ENCODE measurements at places on chromosomes 1 and 21.

DNA sequence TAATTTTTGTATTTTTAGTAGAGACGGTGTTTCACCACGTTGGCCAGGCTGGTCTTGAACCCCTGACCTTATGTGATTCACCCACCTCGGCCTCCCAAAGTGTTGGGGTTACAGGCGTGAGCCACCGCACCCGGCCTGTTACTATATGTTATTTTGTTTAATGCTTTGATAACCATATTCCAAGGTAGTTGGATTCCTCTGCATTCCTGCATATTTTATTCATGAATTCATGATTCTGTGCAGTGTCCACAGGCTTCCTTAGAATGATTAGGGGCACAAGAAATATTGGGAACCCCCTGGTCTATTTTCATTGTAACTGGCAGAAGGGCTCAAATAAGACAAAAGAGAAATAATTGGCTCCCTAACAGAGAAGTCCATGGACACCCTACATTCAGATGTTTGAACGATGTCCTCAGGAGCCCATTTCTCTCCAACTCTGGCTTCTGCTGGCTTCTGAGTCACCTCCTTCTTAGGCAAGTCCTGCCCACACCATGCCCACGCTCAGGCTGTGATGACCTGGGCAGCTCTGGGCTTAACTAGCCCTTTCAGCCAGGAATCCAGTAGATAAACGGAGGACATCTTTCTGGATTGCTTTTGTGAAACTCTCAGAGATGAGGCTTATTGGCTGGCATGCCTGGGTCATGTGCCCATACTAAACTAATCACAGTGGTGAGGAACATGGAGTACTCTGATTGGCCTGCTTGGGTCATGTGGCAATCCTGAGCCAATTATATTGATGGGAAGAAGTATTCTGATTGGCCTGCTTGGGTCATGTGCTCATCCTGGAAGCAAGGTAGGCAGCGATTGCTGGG is 32.6 kb downstream of the TNFRSF8 start:
- no peak for DNase-seq

GRCh38 chr1:181134543-181135436 is 46.3 kb downstream of the IER5 start:
- DNase-seq = peak; percentile 29

GRCh38 chr1:62727656-62728407 is 39.6 kb upstream of the DOCK7 start:
- no peak for DNase-seq

GRCh38 chr1:8002921-8003320 is 23.2 kb downstream of the ERRFI1 start:
- no peak for DNase-seq

DNA sequence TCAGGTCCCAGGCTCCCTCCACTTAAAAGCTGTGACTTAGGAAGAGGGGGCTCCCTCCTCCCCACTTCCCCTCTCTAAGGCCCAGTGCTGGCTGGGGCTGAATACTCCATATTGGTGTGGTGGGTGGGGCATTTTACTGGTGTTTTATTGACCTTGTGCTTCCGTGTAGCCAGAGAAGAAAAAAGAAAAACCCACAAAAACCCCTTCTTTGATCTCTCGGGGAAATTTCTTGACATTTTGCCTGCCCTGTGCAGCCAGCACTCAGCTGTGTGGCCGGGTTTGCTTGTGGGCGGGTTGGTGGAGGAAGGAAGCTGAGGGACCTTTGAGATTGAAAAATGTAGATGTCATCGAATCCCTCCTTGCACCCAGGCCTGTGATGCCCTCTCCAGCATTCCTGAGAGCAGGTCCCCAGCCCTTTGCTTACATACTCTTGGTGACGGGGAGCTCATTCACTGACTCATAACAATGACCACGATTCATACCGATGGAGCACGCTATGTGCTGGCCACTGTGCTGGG is 24.8 kb downstream of the TNFRSF8 start:
- peak; percentile 48 for DNase-seq

DNA sequence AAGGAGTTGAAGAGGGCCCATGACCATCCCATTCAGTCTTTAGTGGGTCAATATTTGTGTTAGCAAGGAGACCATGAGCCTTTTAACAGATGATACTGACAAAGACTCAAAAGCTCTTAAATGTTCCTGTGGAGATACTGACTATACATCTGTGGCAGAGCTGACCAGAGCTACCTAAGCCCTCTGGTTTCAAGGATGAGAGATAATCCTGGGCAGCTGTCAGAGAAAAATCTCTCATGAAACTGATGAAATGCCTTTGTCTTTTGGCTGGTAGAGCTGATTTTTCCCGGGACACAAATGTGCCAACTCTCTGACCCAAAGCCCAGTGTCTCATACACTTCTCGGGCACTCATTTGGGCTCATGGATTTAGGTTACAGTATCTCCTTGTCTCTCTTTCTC is 100.9 kb downstream of the XCL2 start:
- DNase-seq = no peak

DNA sequence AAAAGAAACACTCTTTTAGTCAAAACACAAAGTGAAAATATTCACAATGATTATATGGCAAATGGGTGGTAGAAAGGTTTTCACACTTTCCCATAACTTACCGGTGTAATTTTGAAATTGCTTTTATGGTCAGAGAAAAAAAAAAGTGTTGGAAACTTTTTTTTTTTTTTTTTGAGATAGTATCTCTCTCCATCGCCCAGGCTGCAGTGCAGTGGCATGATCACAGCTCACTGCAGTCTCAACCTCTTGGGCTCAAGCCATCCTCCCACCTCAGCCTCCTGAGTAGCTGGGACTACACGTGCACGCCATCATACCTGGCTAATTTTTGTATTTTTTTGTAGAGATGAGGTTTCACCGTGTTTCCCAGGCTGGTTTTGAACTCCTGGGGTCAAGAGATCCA is 3.3 kb downstream of the IFNGR2 start:
- no peak for DNase-seq

DNA sequence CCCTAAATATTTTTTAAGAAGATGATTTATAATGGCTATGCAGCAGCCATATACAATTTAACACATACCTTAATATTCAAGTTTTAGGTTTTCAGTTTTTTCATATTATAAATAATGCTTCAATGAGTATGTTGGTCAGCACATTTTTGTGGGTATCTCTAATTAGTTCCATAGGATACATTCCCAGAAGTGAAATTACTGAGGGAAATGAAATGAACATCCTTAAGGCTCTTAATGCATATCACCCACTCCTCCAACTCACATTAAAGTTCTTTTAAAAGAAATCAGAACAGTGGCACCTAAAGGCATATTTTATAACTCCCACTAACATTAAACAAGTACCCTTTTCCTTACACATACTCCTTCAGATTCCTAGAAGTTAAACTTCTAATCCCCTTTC is 56.1 kb downstream of the EYA3 start:
- DNase-seq = no peak

DNA sequence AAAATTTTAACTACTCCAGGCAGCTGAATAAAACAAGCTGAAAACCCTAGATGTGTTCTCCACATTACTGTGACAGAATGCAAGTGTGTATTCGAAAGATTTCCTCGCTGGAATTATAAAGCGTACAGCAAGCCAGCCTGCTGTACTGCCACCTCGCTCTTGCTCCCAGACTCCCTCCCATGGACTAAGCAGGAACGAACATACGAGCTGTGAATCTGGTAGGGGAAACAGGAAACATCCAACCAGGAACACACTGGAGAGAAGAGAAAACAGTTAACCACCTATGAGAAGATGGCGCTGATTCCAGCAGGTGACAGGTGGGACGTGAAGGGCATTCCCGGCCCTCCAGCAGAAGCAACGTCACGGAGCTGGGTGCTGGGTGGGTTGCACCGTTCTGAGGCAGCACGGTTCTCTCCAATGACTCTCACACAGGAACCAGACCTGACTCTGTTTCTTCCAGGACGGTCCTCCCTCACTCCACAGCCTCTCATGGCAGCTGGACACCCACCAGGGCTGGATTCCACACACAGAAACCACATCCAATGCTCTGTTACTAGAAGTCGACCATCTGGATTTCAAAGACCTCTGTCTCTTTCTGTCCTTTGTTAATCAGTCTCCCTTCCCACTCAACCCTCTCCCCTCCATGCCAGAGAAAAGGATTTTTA is 219.2 kb downstream of the RERE start:
- no peak for DNase-seq

DNA sequence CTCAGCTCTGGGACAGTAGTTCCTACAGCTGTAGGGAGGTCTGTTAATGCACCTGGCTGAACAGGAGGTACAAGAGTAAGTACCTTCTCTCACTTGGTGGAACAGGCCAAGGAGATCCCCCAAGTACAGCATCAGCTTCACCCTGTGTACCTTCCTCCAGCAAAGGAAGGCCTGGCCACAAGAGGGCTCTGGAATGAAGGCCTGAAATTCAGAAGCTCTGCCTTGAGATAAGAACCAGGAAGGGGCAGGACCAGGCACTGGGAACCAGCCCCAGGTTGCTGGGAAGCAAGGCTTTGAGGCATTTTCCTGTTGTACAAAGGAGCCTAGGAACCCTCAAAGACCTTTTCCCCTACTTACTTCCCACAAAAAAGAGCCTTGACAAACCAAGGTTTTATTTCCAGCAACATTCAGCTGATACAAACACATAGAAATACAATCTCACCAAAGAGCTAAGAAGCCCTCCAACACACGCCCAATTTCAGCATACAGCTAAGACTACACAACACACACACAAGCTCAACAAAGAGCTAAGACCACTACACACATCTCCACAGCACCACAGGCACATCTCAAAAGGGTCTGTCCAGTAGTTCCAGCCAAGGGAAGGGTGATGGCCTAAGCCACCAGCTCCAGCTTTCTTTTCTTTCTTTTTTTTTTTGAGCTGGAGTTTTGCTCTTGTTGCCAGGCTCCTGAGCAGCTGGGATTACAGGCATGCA is 23.5 kb downstream of the F11R start:
- DNase-seq = peak; percentile 62

Data from CD4-positive, alpha-beta T cell treated with Interleukin-2 at 100 ng/mL for 4 hours (primary cell).